ENCODE measurements at places on chromosomes 6 and 20.

DNA sequence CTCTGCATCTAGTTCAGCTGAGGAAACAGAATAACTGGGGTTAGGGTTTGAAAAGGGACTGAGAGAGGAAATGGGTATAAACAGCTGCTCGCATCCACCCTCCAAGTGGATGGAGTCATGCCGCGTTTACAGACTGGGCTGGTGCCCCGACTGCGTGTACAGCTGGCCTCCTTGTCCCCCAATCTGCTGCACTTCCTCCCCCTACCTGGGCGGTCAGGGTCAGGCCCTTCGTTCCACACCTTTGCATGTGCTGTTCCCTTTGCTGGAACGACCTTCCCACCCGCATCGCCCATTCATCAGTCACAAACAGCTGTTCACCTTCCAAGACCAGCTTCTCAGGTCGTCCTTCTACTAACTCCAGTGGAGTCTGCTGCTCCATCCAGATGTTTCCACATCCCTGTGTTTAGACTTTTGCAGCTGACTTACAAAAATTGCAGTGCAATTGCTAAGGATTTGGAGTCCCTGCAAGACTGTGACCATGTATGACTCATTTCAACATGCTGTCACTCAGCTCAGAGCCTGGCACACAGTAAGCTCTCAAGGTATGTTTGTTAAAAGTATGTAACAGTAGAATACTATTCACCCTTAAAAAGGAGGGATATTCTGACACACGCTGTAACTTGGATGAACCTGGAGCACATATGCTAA is 129.3 kb downstream of the DTNBP1 start:
- no peak for DNase-seq

GRCh38 chr6:82988930-82989351 is 76.7 kb downstream of the UBE3D start:
- DNase-seq = peak; percentile 26

- DNase-seq = peak; percentile 42
These were observed 7.8 kb upstream of the MRS2 start for GRCh38 chr6:24394780-24395437.

DNA sequence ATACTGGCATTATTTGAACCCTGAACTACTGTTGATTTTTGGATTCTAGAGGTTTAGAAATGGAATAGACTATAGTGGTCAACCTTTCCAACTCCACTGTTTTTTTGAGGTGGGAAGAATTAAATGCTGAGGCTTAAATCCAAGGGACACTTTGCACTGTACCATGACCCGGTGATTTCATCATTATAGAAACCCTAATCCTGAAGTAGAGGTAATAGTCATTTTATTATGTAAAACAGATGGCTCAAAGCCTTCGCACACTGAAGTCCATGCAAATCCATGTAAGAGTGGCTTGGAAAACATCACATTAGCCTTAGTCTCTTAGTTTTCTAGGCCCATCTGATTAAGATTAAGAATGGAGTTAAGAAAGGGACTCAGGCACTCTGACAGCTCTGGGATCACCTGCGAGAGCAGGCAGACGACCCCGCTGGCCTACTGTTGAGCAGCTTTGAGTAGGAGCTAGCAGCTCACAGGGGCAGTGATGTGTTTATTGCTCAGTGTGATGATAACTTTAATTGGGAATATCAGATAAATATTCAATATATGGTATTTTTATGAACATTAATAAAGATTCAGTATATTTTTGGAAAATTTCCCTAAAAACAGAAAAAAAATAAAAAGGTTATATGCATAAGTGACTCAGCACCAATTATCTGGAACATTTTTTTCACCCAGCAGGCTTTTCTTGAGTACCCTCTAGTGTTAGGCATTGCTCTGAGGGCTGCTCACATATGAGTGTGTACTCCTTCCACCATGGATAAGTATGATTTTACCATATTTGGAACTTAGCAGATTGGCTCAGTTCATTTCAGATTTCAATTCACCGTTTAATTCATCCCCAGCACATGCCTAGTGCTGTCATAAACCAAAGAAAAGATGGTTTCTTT is 13.4 kb downstream of the SLX4IP start:
- peak; percentile 58 for DNase-seq

GRCh38 chr6:134117409-134117808 is 65.0 kb upstream of the SLC2A12 start:
- peak; percentile 40 for DNase-seq

DNA sequence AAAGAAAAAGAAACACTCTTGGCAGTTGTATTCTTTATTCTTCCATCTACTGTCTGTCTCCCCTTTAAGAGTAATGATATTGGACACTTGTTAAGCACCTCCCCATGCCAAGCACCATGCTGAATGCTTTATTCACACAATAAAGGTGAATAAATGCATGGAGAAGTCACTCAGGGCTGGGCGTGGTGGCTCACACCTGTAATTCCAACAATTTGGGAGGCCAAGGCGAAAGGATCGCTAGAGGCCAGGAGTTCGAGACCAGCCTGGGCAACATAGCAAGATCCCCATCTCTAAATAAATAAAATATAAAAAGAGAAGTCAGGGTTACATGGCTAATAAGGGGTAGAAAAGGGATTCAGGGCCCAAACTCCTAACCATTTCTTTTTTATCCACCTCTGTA is 32.1 kb downstream of the CEP250 start:
- no peak for DNase-seq
